ENCODE measurements at places on chromosomes 12 and 14.

DNA sequence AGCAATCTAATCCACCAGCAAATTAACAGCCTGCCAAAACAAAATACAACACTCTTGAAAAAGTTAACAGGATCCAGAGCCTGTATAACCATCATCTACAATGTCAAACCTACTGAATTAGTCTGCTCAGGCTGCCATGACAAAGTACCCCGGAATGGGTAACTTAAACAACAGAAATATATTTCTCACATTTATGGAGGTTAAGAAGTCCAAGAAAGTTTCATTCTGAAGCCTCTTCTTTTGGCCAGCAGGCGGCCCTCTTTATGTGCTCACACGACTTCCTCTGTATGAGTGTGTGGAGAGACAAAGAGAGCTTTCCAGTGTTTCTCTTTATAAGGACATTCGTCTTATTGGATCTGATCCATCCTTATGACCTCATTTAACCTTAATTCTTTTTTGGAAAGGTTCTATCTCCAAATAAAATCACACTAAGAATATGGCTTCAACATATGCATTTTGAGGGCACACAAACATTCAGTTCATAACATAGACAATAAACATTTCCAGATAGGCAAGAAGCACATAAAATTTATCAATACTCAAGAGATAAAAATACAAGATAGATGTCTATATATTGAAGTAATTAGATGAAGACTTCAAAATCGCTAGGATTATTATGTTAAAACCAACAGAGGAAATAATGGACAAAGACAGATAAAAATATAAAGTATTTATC is 5.9 kb upstream of the RERG start:
- DNase-seq, result no peak

DNA sequence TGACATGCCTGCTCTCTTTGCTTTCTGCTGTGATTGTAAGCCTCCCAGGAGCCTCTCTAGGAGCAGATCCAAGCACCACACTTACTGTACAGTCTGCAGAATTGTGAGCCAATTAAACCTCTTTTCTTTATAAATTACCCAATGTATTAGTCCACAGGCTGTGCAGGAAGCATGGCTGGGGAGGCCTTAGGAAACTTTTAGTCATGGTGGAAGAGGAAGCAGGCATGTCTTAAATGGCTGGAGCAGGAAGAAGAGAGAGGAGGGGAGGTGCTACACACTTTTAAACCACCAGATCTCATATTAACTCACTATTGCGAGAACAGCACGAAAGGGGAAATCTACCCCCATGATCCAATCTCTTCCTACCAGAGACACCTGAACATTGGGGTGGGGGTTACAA is 108.9 kb downstream of the DERA start:
- DNase-seq, result no peak

GRCh38 chr14:50056435-50056834 is 59.9 kb downstream of the VCPKMT start:
- no peak for DNase-seq

GRCh38 chr12:118742431-118742830 is 238.9 kb upstream of the SRRM4 start:
- DNase-seq, result no peak

- DNase-seq, result no peak
Observed at GRCh38 chr12:74488134-74488533, 49.5 kb upstream of the ATXN7L3B start.

DNA sequence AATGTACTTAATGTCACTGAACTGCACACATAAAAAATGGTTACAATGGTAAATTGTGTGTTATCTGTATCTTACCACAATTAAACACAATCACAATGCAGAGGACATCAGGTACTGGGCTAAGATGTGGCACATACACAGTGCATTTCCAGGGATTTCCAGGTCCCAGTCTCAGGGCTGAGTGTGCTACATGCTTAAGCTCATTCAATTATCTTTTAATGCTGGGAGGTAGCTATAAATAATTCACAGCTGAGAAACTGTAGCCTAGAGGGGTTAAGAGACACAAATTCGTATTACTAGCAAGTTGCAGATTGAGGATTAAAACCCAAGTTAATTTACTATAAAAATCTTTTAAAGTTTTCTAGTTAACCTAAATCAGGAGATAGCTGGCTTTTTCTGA is 67.1 kb downstream of the CRACR2A start:
- DNase-seq, result no peak

GRCh38 chr14:24151404-24152080 is 4.2 kb downstream of the RNF31 start:
- DNase-seq, result no peak

DNA sequence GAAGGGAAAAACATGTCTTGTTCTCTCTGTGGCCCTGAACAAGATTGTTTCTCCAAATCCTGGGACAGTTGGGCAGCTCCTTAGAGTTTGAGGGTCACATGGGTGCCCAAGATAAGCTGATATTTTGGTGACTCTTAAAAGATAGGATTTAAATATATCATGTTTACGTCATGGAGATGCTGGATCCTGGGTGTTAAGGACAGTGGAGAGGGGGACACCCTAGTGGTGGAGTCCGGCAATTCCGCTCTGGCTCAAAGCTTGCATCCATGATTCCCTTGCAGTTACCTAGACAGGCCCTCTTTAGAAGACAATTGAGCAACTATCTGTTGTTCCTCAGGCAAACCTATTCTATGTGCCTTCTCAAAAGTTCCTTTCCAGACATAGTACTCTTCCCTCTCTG is 101.8 kb downstream of the CMKLR1 start:
- no peak for DNase-seq

- DNase-seq, result no peak
Observed at GRCh38 chr12:104177663-104178501, 37.7 kb upstream of the TXNRD1 start.

DNA sequence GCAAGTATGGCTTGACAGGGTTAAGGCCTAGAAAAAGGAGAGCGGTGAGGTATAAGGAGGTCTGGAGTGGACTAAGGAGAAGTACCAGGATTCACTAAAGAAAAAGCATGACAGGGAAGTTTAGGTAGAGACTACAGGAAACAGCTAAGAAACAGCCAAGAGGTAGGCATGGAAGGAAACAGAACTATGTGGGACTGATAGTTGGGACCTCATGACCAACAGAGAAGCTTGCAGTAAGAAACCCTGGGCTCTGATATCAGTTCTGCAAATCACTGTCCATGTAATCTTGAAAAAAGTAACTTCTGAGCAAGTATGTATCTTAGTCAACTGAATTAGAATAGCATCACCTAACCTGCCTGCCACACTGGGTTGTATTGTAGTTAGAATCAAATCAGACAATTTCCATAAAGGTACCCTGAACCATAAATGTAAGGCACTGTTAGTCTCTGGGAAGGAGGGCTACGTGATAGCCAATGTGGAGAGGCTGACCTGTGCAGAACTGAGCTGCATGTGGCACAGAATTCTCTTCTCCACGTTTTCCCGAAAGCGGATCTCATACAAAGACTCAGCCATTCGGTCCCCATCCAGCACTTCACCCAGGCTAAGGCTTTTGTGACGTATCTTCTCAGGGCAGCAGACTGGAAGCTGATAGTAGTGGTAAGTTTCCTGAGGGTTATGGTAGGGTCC is 912 bp downstream of the TM9SF1 start:
- DNase-seq, result no peak

DNA sequence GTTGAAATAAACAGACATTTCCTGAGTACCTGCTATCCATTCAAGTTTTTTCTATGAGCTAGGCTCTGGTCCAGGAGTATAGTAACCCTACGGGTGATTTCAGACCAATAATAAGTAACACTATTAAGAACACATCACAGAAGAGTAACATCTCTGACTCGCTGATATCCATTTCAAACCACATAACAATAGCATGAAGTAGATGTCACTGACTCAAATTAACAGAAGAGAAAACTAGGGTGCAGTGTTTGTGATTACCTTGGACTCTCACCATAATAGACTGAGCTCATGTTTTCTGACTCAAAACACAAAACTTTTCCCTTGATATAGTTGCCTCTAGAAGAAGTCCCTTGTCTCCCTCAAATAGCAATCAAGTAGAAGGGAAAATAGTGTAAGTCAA is 423.0 kb downstream of the DIO2 start:
- DNase-seq, result no peak

DNA sequence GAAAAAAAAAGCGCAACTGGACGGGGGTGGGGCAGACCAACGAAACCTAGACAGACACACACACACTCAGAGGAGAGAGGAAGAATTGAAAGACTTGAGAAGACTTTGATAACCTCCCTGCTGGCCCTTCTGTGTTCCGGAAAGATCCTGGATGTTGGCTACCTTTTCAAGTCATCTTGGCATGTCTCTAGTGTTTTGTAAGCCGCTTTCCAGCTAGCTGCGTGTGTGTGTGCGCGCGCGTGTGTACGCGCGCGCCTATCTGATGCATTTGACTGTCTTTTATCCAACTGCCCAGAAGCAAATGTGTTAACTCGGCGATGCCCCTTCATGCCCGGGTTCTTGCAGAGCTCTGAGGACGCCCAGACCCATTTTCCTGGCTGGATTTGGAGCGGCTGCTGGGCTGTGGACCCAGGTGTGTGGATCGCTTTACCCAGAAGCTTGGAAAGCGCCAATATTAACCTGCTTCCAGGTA is 664 bp downstream of the LRFN5 start:
- DNase-seq, result peak; percentile 59

DNA sequence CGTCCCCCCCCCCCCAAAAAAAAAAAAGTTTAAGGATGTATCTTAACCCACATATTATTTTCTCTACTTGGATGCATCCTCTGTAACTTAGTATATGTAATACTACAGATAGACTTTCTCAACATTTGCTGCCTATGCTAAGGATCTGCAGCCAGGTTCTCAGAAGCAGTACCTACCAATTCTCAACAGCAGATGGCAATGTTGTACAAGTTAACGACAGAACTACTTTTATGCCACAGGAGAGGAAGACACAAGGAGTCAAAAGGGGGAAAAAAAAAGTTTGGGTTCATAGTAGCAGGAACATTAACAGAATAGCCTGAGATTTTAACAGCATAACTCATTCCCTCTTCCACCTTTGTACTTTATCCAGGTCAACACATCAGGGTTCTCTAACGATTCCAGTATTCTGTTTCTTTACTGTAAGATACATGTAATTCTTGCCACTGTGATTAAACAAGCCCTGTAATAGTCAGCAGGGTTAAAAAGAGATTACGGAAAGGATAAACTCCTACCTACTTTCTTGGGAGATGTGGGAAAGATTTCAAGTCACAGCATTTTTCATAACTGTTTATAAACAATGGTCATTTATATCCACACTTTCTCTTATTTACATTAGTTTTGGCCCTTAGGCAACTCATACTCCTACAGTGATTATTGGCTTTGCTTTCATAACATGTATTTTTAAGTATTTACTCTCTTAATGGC is 5.7 kb upstream of the NEK9 start:
- DNase-seq, result peak; percentile 35

DNA sequence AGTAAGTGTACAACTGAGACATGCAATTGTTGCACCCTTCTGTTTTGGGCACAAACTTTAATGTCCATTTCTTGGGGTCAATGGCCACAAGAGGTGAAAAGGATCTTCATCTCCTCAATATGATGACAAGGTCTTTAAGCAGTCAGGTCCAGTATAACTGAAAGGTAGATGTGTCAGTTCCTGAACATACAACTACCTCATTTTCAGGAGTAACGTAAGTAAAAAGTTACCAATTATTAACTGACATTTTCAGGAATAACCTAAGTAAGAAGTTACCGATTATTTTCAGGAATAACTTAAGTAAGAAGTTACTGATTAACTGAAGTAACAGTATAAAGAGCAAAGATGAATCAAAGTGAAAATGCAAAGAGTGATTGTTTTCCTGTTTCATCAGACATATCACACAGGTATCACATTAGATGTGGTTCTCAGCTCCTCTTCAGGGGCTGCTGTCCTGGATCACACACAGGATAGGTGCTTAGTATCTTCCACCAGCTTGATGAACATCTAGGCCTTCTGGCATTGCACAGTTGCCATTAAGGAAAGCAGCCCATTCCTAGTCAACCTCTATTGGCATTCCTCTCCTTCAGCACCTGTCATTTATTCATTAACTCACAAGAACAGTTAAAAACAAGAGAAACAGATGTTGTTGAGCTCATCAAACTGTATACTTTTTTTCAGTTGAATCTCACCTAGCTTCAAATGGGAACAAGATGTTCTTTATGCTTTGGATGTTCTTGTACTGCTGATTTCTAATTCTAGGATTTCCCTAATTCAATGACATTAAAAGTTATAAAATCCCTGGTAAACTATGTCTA is 200.0 kb downstream of the FOXG1 start:
- no peak for DNase-seq

DNA sequence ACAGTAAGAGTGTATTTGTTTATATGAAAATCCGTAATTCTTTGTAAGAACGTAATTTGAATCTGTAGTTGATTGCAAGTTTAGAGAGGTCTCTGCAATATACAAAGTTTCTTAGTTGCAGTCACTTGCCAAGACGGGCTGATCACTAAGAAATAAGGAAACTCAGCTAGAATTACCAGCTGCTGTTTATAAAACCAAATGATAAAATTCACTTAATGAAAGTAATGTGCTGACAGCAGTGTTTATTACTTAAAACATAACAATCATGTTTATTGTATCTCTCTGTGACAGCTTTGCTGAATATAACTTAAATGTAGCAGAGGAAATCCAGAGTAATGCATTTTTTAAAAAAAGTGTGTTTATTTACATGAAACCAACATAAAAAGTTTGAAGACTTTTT is 31.2 kb downstream of the SRGAP1 start:
- no peak for DNase-seq

- no peak for DNase-seq
Observed at GRCh38 chr14:56745097-56745496, 65.2 kb downstream of the OTX2 start.

- DNase-seq, result no peak
Observed at GRCh38 chr14:100365741-100366140, 42.6 kb downstream of the SLC25A47 start.

- DNase-seq, result no peak
Observed at GRCh38 chr12:128609861-128610260, 213.9 kb downstream of the SLC15A4 start.

DNA sequence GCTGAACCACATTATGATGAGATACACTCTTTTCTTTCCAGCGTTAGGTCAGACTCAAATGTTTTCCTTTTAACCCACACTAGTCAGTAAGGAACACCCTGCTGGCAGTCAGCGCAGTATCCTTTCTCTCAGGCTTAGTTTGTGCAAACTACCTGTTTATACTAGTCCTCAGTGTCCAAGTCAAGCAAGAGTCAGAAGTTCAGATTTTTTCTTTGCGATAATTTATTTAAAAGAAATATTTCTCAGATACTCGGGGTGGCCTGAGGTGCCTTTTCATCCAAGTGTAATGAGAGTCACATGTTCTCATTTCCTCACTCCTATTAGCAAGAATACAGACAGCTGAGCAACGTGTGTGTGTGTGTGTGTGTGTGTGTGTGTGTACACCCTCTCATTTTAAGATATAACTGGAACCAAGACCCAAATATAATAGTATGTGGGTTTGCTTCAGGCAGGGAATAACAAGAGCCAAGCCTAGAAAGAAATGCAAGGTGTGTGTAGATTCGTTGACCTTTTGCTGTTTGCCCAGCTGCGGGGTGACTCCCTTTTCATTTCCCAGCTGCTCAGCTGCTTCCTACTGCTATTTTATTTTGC is 182.7 kb downstream of the KICS2 start:
- DNase-seq, result no peak

- DNase-seq, result no peak
Observed at GRCh38 chr14:31990926-31991572, 86.1 kb upstream of the ARHGAP5 start.

- DNase-seq, result no peak
Observed at GRCh38 chr12:112929715-112930114, 8.6 kb upstream of the OAS3 start.

- no peak for DNase-seq
Observed at GRCh38 chr14:94395888-94396574, 7.6 kb upstream of the SERPINA1 start.

GRCh38 chr12:102302553-102302952 is 104.9 kb upstream of the PMCH start:
- no peak for DNase-seq

Data from DMS79 (cell line).